Cardiac muscle cell (in vitro differentiated cells and primary cell): ENCODE measurements at places on chromosomes 4 and X. TPM values are rescaled to one million over a fixed set of nuclear protein-coding genes. Genes with fewer than 3 reads are reported as not detected.

IGSF1 gene
- 5.3 and 6.5 TPM in 2 replicates for total RNA-seq

ART3 gene
- total RNA-seq = 2.0 and 3.2 TPM in 2 replicates

GCNA gene
- total RNA-seq = 1.6 and 5.2 TPM in 2 replicates

- no peak overlapping the region for H3K4me3 ChIP-seq
- no peak for DNase-seq
- H3K27ac ChIP-seq = peak overlapping the region; percentile 78
- H3K36me3 ChIP-seq = peaks cover 51% of the 10 kb centered on the region
Observed at GRCh38 chr4:2954358-2955185, 8.6 kb downstream of the NOP14 start.
